ENCODE measurements at places on chromosomes 12 and 14. TPM values are rescaled to one million over a fixed set of nuclear protein-coding genes. Genes with fewer than 3 reads are reported as not detected.

The SMCO3 gene
- total RNA-seq = not detected

- no peak for DNase-seq
Measured at GRCh38 chr12:27206801-27207502, 37.1 kb upstream of the STK38L start.

DNA sequence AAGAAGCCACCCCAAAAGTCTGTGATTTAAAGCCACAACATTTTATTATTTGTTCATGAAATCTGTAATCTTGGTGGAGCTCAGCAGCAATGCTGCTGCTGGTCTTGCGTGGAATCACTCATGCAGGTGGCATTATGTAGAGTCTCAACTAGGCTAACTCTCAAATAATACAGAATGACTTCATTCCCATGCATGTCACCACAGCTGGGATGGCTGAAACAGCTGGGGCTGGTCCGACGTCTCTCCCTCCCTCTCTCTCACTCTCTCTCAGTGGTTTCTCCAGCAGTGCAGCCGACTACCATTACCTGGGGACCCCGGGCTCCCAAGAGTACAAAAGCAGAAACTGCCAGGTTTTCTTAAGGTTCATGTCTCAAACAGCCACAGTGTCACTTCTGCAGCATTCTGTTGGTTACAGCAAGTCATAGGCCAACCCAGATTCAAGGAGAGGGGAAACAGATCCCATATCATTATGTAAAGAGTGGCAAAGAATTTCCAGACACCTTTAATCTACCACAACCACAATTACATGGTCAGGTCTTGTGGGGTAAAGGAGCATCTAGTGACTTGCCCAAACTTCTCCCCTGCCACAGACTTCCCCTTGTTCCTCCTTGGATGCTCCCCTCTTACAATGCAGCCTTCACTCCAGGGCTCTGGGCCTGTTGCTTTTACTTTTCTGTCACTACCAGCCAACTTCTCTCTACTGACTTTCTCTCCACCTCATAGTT is 192.0 kb upstream of the HMGA2 start:
- no peak for DNase-seq

The PPM1H gene
- total RNA-seq = 0.49 TPM

GRCh38 chr12:69633061-69633460 is 22.4 kb upstream of the LRRC10 start:
- no peak for DNase-seq
